ENCODE measurements at places on chromosomes 13 and 19. TPM values are rescaled to one million over a fixed set of nuclear protein-coding genes. Genes with fewer than 3 reads are reported as not detected.

PLK5 gene
- not detected for total RNA-seq

SCEL gene
- not detected for total RNA-seq

TMEM147 gene
- 74.4 TPM for total RNA-seq

ZNF682 gene
- 13.9 TPM for total RNA-seq

DNA sequence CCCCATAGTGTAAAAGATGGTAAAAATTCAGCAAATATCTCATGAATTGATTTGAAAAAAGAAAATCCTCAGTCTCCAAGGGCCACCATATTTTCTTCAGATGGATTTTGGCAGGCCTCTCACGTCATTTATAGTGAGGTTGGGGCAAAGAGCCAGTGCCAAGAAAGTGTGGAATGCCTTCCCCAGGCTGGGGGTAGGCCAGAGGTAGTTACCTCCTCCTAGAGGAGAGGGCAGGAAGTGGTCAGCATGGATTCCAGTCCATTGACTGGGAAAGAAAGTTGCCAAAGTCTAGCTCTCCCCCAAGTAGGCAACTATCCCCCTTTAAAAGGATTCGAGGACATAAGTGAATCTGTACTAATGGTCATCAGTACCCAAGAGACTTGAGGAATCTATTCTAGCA is 68.4 kb upstream of the KCTD4 start:
- peaks cover 6% of the 10 kb centered on the region for H3K36me3 ChIP-seq
- no peak overlapping the region for H3K27ac ChIP-seq
- no peak for DNase-seq
- no peaks in the 10 kb centered on the region for H3K4me1 ChIP-seq
- H3K4me3 ChIP-seq, result no peak overlapping the region
- no peaks in the 10 kb centered on the region for H3K27me3 ChIP-seq

DNA sequence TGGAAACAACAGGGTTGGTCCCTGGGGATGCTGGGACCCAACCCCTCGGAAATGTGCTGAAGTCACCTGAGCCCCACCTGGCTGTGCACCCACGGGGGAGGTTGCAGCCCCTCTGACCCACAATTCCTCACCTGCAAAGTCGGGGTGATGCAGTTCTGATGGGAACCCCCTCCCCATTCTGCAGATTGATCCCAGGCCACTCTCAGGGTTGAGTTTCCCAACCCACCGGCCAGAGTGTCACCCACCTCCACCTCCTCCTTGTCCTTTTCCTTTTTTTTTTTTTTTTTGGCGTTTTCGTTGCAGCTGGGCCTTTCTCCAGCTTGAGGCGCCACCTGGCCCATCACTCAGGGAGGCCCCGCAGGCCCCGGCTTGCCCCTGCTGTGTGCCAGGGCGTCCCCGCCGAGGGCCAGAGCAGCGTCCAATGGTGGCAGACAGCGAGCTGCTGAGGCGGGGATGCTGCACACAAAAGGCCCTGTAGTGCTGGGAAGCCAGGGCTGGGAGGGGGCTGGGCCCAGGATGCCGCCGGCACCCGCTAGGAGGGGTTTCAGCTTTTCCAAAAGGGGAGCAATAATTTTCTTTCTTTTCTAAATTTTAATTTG is 4.6 kb downstream of the PIK3R2 start:
- no peak overlapping the region for H3K27ac ChIP-seq
- no peaks in the 10 kb centered on the region for H3K27me3 ChIP-seq

GRCh38 chr19:10431943-10432735 is 11.8 kb downstream of the PDE4A start:
- H3K27ac ChIP-seq, result peak overlapping the region; percentile 36
- peaks cover 44% of the 10 kb centered on the region for H3K4me1 ChIP-seq
- DNase-seq, result no peak
- peak overlapping the region; percentile 76 for H3K4me3 ChIP-seq

DNA sequence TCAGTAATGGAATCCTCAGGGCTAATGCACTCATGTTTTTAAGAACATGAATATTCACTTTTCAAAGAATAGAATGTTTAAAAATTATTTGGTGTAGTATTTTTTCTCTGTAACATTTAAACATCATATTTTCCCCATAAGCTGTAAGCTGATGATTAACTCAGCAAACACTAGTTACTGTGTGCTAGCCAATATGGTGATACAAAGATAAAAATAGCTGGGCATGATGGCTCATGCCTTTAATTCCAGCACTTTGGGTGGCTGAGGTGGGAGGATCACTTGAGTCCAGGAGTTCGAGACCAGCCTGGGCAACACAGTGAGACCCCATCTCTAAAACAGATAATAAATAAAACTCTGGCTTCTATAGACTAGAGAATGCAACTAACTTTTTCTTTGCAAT is 13.2 kb downstream of the RNF17 start:
- DNase-seq, result no peak
- H3K36me3 ChIP-seq, result no peaks in the 10 kb centered on the region
- H3K4me1 ChIP-seq, result no peaks in the 10 kb centered on the region
- peaks cover 32% of the 10 kb centered on the region for H3K27me3 ChIP-seq
- no peak overlapping the region for H3K27ac ChIP-seq

GRCh38 chr13:29131881-29132668 is 311.9 kb downstream of the MTUS2 start:
- H3K4me3 ChIP-seq, result no peak overlapping the region
- DNase-seq, result no peak
- no peaks in the 10 kb centered on the region for H3K27me3 ChIP-seq
- H3K36me3 ChIP-seq, result no peaks in the 10 kb centered on the region
- no peaks in the 10 kb centered on the region for H3K4me1 ChIP-seq

DNA sequence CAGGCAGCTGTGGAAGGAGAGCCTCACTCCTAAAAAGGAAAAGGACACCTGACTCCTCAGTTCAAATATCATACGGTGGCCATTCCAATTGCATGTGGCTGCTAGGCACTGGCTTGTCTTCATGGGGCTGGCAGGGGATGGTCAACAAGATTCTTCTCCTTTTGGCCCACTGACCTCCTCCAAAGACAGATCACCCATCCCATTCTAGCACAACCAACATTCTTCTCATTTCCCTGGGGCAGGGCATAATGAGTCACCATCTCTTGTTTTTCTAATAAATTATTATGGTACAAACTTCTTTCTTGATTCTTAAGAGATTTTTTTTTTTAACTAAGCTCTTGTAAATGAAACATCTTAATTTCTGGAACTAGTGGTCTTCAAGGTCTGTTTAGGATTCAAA is 136.7 kb upstream of the NBEA start:
- H3K4me1 ChIP-seq, result no peaks in the 10 kb centered on the region
- no peak overlapping the region for H3K4me3 ChIP-seq
- no peak for DNase-seq
- no peaks in the 10 kb centered on the region for H3K27me3 ChIP-seq
- no peaks in the 10 kb centered on the region for H3K36me3 ChIP-seq

DNA sequence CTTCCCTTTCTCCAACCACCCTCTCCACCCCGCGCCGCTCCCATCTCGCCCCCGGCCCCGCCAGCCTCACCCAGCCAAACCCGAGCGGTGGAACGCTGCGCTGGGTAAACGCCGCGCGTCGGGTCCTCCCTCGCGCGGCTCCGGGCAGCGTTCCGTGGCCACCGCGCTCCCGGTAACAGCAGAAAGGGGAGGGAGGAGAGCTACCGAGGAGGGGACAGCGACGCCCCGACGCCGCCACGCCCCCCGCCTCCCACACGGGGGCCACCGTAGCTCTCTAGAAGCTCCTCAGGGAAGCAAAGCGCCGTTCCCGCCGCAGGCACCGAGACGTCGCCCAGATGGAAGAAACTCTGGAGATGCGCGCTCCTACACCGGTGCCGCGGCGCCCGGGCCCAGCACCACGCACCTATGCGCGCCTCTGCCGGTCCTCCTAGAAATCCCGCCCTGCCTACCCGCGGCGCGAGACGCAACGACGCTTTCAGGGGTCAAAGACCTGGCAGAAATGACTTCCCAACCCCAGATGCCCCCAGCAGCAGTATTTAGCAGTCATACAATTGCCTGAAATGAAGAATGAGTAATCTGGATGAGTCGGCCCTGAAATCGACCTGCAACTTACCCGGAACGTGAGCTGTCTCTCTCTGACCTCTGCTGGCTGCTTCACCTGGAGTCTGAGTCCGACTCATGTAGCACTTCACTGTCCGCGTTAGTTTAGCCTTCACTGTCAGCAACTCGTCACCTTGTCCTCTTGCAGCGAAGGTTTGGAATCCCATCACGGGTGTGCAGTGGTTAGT is at the start of gene RUBCNL:
Gene RUBCNL, minus strand, starts transcription at position 189 of the 788 bp plus-strand sequence. CDS start 14,777 bp downstream, outside the sequence.
- peaks cover 31% of the 10 kb centered on the region for H3K27me3 ChIP-seq
- H3K27ac ChIP-seq, result peak within 1 kb of the TSS; percentile 9
- H3K4me1 ChIP-seq, result peaks cover 24% of the 10 kb centered on the region
- H3K4me3 ChIP-seq, result peak within 1 kb of the TSS; percentile 72

DNA sequence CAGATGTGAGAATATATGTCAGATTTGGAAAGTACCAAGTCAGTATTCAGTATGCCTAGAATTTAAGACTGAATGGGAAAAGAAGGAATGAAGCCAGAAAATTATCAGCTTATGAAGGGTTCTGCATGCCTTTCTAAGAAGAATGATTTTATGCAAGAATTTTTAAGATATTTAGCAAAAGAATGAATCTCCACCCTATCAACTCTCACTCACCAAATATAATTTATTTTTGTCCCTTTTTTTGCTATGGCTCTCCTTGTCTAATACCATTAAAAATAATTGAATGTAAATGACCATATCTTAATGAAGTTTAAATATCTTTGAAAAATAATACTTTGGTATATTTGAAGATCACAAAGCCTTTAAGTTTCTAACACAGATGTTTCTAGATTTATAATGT is 612.7 kb upstream of the GPC6 start:
- H3K4me3 ChIP-seq, result no peak overlapping the region
- H3K4me1 ChIP-seq, result no peaks in the 10 kb centered on the region
- no peak for DNase-seq

DNA sequence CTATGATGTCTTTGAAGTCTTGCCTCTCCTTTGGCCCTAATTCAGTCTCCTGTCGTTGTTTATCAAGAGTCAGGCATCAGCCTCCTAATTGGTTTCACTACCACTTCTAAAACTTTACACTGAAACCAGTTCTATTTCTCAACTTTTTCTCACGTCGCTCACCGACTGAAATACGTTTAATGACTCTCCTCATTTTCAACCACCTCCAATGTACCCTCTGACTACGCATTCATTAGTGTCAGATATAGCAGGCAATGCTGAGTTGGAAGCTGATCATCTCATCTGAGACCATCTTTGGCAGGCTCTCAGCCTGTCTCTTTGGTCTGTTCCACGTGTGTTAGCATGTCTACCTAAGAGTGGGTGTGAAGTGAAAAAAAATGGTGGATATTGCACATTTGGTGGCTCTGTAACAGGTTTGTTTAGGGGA is 128.1 kb downstream of the KL start:
- no peak for DNase-seq
- peaks cover 5% of the 10 kb centered on the region for H3K4me1 ChIP-seq
- no peaks in the 10 kb centered on the region for H3K36me3 ChIP-seq
- H3K27ac ChIP-seq, result no peak overlapping the region
- H3K4me3 ChIP-seq, result no peak overlapping the region
- peaks cover 17% of the 10 kb centered on the region for H3K27me3 ChIP-seq

DNA sequence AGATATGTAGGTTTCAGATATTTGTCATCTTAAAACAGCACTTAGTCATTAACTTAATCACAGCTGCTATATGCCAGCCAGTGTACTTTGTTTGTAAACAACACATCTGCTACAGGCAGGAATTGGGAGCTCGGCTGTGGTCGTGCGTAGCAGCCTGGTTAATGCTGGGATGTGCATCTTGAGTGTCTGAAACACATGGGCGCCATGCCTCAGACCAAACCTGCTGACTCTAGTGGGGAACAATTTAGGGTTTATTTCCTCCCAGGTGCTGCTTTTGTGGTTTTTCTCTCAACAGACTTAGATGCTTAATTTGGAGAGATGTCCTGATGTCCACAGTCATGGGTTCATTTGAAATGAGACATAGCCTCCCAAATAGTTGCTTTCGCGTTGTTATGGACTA is 238.5 kb upstream of the TMTC4 start:
- no peak overlapping the region for H3K27ac ChIP-seq
- no peaks in the 10 kb centered on the region for H3K4me1 ChIP-seq
- DNase-seq, result no peak
- no peaks in the 10 kb centered on the region for H3K36me3 ChIP-seq
- H3K27me3 ChIP-seq, result peaks cover 27% of the 10 kb centered on the region

GRCh38 chr19:54416695-54417491 is 1.6 kb downstream of the TTYH1 start:
- peaks cover 4% of the 10 kb centered on the region for H3K36me3 ChIP-seq
- DNase-seq, result no peak
- H3K4me1 ChIP-seq, result peaks cover 12% of the 10 kb centered on the region

DNA sequence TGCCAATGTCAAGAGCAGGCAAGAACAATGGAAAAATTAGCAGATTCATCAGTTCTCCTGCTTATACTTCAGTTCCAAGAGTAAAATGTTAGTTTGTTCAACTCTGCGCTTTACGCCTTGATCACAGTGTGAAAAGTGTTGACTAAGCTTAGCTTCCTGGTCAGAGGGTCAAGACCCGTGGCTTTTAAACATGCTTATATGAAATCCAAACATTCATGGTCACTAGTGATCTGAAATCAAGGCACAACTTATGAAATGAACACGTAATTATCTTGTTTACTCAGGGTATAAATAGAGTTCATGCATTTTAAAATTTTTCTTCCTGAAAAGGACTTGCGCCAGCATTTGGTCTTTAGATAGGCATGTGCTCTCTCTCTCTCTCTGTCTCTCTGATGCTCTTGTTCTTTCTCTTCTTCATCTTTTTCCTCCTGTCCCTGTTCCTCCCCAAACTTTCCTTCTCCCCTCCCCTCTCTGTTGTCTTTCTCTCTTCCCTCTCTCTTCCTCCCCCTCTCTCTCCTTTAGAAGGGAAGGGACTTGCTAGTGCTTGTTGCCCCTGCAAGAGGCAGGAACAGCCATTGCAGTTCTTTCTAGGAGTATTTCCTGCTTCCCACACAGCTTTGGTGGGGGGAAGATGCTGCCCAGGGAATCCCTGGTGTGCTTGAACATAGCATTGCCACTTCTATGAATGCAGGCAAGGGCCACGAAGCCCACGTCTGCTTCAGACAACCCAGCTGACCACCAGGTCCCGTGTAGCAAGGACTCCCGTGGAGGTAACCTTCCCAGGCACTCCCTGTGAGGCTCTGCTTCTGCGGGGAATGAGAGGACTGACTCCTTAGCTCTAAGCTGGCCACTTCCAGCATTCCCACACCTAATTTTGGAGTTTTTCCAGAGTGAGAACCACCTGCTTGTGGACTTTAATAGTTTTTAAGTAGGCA is 7.1 kb upstream of the ZNF536 start:
- no peak overlapping the region for H3K27ac ChIP-seq
- H3K36me3 ChIP-seq, result no peaks in the 10 kb centered on the region
- no peak overlapping the region for H3K4me3 ChIP-seq
- DNase-seq, result no peak

GRCh38 chr19:30806311-30806710 is 434.1 kb downstream of the ZNF536 start:
- no peaks in the 10 kb centered on the region for H3K27me3 ChIP-seq
- no peaks in the 10 kb centered on the region for H3K36me3 ChIP-seq
- no peak overlapping the region for H3K4me3 ChIP-seq

GRCh38 chr13:41720839-41721561 is 239.9 kb downstream of the VWA8 start:
- no peak overlapping the region for H3K27ac ChIP-seq
- peaks cover 2% of the 10 kb centered on the region for H3K36me3 ChIP-seq
- DNase-seq, result no peak

GRCh38 chr19:38503077-38503410 is 69.6 kb downstream of the RYR1 start:
- no peak overlapping the region for H3K4me3 ChIP-seq
- H3K36me3 ChIP-seq, result no peaks in the 10 kb centered on the region
- H3K27me3 ChIP-seq, result peaks cover 7% of the 10 kb centered on the region
- DNase-seq, result no peak

All from activated naive CD8-positive, alpha-beta T cell treated with anti-CD3 and anti-CD28 coated beads for 36 hours (primary cell).